Stimulated activated CD8-positive, alpha-beta memory T cell treated with anti-CD3 and anti-CD28 coated beads, Interleukin-7, amount 100 ng/mL, for 48 hours (primary cell): ENCODE measurements at places on chromosomes 5 and 9.

- DNase-seq: no peak
Measured at GRCh38 chr5:119288379-119289033, 67.3 kb upstream of the TNFAIP8 start.

DNA sequence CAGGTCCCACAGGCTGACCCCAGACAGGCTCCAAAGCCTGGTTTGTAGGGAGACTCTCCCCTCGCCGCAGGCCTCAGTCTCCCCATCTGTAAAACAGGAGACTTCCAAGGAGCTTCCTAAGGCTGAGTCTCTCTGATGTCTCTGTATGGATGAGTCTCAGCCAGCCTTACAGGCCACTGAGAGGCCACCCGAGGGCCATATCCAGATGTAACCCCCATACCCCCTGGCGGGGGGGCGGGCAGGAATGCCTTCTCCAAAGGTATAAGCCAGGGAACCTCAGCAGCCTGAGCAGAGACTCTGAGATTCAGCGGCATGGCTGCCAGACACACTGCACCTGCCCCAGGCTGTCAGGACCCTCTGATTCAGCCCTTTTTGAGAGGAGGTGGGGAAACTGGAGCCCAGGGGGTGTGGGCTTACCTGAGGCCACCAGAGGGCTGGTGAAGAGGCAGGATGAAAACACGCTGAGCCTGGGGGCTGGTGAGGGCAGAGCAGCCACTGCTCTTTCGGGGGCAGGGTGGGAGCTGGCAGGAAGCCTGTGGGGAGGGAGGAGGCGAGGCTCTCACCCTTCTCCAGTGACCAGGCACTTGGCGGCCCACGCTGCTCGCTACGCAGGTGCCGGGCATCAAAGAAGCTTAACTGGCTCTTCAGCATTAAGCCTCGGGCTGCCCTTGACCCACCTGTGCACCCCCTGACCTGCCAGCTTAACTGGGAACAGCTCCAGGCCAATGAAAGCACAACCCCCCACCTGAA is 5.5 kb upstream of the SUSD3 start:
- no peak for DNase-seq

- no peak for DNase-seq
Measured at GRCh38 chr9:135078361-135078821, 9.1 kb upstream of the OLFM1 start.

GRCh38 chr9:5870691-5871090 is 20.0 kb upstream of the MLANA start:
- DNase-seq: no peak

DNA sequence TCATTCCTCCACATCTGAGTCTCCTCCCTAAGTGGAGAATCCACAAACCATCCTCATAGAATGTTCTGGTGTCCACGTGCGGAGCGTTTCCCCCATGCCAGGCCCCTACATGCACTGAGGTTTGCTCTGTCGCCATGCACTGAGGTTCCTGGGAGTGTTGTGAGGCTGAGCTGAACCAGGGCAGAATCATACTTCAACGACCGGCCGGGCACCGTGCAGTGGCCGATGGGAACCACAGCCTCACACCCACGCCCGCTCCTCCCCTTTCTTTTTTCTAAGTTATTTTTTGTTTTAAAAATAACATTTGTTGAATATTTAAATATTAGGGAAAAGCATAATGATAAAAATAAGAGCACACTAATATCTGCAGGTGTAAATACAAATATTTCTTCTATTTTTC is 260.4 kb upstream of the IRX4 start:
- DNase-seq: no peak

- no peak for DNase-seq
Measured at GRCh38 chr5:77272206-77272605, 61.7 kb downstream of the PDE8B start.

DNA sequence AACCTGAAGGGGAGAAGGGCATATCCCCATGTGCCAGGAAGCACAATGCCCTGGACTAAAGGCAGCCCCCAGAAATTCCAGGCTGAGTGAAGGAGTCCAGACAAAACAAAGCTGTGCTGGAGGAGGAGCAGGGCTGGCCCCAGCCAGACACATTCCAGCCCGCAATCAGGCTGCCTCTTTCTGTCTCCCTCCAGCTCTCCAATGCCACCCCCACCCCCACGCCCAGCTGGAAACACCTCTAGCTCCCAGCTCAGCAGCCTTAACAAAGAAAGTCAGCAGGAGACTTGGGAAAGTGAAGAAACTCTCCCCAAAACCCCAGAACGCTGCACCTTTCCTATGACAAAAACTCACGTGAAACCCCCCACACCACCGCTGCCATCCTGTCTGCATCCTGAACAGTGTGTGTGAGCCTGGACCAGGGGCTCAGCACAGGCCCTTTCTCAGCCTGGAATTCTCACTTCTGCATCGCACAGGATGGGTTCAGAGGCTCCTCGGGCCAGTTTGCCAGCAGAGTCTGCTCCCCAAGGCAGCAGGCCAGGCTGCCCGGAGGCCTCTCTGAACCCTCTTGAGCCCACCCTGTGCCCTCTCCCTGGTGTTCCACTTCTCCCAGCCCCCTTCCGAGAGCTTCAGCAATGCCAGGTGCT is 96.2 kb upstream of the ICE1 start:
- no peak for DNase-seq

GRCh38 chr5:61744690-61745619 is 412.9 kb downstream of the ZSWIM6 start:
- no peak for DNase-seq

DNA sequence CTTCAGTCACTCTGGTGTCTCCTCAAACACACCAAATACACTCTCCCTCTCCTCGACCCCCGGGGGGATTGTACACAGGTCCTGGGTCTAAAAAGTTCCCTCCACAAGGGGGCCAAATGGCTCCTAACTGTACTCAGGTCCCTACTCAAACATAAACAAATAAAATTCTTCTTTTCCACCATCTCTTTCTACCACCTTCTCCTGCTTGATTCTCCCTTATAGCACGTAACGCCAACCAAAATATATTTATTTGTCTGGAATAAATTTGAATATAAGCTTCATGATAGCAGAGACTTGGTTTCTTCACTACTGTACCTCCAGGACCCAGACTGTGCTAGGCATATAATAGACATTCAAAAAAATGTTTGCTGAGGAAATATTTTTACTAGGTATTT is 21.4 kb downstream of the ZNF608 start:
- no peak for DNase-seq

DNA sequence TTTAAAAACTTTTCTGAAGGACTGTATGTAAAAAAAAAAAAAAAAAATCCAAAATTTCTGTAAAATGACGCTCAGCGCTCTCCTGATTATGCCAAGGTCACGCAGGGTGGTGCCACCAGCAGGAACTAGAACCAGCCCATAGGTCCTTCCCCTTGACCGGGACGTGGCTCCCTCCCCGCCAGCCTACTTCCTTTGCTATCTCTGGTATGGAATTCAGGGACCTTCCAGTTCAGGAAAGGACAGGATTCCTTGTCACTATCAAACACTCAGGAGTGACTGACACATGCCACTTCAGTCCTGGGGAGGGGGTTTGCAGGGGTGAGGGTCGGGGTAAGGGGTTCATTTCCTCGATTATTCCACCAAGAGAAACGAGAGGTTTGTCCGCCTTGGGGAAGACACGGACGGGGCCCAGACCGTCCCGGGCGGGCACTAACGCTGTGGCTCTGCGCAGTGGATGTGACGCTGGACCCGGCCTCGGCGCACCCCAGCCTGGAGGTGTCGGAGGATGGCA is 18.8 kb downstream of the BTNL9 start:
- no peak for DNase-seq

- no peak for DNase-seq
Measured at GRCh38 chr5:159965031-159965837, 43.7 kb upstream of the TTC1 start.

- DNase-seq: no peak
Measured at GRCh38 chr5:72180925-72181324, 73.7 kb downstream of the MAP1B start.

- DNase-seq: no peak
Measured at GRCh38 chr5:35938568-35939227, at the start of gene CAPSL. Gene CAPSL (minus strand): TSS chr5:35938622. CDS start chr5:35921120, 17,502 bp downstream.

DNA sequence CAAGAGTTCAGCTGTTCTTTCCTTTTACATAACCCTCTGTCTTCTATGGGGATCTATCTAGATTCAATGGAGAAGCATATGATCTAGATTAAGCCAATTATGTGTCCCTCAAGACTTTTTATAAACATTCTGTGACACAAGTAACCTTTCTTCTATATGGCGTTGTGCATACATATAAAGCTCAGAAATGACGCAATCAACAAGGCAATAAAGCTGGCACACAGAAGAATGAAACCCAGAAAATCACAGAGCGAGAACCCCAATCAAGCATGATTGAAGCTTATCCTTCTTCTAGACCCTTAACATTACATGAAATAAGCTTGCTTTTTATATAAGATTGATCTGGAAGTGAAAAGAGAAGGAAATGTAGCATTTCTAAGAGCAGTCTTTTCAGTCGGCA is 178.9 kb downstream of the DMRTA1 start:
- no peak for DNase-seq

- no peak for DNase-seq
Measured at GRCh38 chr9:87883990-87884389, 1.3 kb downstream of the SPATA31E1 start.

GRCh38 chr5:168128111-168128510 is 163.3 kb upstream of the WWC1 start:
- DNase-seq: no peak

DNA sequence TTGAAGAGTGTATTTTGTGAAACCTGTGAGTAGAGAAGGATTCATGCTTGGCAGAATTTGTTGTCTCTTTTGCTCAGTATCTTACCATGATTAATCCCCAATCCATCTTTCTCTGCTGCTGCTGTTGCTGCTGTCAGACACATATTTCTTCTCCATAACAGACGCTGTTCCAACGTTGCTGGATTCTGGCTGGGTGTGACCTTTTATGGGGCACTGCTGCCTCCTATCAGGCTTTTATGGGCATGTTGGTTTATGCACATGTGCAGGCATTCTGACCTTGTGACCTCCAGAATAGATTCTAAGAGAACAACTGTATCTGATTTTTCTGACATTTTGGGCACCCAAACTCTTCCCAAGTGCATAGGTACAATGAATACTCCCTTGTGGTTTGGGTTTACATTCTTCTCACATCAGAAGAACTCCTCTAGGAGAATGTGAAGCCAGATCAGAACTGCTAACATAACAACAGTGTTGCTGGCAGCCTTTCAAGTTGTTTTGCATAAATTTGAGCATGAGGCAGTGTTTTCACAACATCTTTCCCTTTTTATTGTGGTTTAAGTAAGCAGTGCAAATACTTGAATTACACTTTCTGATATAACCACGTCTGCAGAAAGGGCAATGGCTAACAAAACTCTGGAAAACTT is 9.2 kb upstream of the ISL1 start:
- DNase-seq: no peak

- no peak for DNase-seq
Measured at GRCh38 chr9:3027210-3027609, 183.3 kb upstream of the PUM3 start.

DNA sequence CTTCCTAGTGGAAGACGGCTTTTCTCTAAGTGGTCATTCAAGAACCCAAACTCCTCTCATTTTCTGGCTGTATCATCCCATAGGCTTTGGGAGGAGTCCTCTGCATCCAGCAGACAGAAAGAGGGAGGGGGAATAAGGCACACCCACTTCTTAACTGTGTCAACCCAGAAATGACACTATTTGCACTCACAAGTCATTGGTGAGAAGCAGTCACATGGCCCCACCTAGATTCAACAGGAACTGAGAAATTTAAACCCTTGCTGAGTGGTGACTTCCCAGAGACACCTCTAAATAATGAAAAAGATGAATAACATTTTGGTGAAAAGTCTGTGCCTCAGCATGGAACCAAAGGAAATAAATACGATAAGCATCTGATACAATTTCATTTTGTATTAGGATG is 120.0 kb downstream of the MCTP1 start:
- no peak for DNase-seq

- no peak for DNase-seq
Measured at GRCh38 chr5:18496041-18496440, 861.8 kb downstream of the TAF11L14 start.

GRCh38 chr5:100615362-100615761 is 80.2 kb downstream of the FAM174A start:
- DNase-seq: no peak

DNA sequence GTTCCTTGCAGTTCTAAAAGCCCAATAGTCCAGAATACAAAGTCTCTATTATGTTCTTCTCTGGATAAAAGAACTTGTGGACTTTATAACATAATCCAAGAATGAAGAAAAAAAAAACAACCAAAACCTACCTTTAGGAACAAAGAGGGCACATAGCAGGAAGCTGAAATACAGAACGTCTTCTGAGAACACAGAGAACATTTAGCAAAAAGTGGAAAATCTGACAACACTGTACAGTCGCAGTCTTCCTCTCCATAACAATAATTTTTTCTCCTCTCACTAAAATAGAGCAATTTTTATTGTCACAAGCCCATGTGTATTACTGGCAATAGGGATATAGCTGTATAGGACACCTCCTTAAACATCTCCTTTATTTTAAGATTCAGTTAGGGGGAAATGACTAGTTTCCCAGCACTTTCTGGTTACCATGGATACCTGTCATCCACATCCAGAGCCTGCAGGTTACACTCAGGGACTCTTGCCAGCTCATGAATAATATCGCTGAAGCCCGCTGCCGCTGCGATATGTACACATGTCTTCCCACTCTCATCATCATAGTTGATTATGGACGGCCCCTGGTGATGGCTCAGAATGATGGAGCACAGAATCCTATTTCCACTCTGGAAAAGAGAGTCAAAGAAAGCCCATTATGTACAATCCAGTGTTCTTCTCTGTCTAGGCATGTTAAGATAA is 106.5 kb downstream of the ANKRD55 start:
- DNase-seq: no peak

- DNase-seq: no peak
Measured at GRCh38 chr9:126973651-126974529, 59.3 kb downstream of the RALGPS1 start.

- DNase-seq: peak; percentile 69
Measured at GRCh38 chr5:136132557-136133221, at the start of gene SMAD5. Gene SMAD5 (plus strand): TSS chr5:136132845. CDS start chr5:136153761, 20,916 bp downstream.

DNA sequence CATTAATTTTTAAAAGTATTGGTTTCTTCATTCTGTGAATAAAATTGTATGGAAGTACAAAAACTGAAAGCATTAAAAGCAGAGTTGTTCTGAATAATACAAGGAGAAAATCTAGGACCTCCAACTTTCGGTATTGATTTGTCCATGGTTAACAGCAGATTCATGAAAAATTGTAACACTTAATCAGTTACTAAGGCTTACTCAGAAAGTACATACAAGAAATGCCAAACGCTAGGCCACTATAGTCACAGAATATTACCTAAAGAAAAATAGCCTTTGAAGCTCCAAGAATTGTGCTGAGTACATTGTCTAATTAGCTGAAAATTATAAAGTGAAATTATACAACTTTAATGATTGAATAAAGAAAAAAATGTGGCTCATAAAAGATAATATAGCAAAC is 271.7 kb downstream of the PTPRD start:
- DNase-seq: no peak

GRCh38 chr5:9667906-9668305 is 37.8 kb upstream of the TAS2R1 start:
- DNase-seq: no peak

DNA sequence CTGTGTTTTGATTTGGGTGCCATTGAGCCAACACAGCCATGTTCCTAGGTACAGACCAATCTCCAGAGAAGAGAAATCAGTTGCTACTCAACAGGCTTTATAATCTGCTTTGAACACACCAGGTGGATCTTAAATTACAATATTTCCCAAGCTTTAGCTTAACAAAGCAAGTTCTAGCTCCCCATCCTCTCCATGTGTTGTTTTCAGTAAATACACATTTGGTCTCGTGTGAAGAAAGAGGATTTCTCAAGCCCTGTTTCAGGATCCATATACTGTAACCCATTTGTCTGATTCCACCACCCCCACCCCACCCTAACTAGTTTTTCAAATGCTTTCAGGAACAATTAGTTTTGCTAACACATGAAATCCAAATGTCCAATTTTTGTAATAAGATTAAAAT is 109.6 kb upstream of the NIPBL start:
- DNase-seq: no peak

GRCh38 chr9:20981486-20981885 is 50.0 kb downstream of the HACD4 start:
- no peak for DNase-seq
